Iris pigment epithelial cell (primary cell): ENCODE measurements at places on chromosomes 12 and 14.
A peak's percentile ranks its signal among the peaks of the same experiment; 100 is the strongest.

- DNase-seq, result no peak
These were observed 57.0 kb downstream of the BBS10 start for GRCh38 chr12:76290963-76291859.

DNA sequence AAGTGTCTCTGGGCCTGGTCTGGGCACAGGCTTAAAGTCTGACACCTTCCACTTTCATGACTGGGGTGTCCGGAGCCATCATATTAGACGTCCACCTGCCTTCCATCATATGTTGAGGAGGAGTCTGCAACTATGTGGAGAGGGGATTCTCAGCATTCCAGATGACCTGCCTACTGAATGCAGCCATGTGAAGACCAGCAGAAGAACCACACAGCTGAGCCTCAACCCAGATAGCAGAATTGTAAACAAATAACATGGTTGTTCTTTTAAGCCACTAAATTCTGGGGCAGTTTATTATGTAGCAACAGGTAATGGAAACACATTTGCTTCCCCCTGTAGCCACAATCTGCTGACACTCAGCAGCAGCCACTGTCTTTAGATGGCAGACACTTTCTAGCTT, 4.0 kb upstream of the SLC15A4 start:
- DNase-seq, result no peak

- peak; percentile 68 for DNase-seq
These were observed 173.2 kb downstream of the SLC35F4 start for GRCh38 chr14:57692671-57693070.

DNA sequence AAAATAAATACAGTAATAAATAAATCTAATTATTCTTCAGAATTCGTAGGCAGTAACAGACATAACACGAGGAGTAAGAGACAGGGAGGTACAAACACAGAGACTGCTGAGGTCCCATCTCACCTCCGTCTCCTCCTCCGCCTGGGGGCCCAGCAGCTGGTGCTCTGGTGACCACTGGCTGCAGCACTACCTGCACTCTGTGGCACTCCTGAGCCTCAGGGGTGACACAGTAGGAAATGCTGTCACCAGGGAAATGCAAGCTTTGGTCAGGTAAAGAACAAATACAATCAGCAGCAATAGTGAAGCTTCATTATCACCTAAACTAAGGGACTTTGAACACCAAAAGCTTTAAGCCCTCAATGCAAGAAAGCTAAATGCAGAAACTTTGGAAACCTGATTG, 19.6 kb downstream of the GSTZ1 start:
- no peak for DNase-seq

DNA sequence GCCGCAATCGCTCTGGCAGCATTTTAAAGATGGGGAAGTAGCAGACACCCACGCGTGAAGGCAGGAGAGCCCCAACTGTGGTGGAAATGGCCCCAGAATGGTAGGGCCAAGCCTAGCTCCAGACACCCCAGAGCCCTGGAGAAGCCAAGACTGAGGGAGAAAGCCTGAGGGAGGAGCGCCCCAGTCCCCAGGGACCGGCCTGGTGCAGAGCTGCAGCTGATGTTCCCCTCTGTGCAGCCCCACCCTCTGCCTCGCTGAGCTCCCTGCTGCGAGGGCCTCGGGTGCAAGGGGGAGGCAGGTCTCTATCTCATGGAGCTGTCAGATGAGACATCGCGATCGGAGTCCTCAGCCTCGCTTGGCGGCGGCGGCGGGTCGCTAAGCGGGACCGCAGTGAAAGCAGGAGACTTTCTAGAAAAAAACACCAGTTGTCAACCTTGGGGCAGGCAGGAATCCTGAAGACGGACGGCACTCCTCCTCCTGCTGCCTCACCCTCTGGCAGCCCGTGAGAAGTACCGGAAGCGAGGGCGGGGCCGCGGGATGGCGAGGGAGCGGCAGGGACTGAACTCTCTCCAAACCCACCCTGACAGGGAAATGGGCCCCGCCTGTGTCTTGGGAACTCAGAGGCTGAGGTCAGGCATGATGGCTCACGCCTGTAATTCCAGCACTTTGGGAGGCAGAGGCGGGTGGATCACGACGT, 6.0 kb downstream of the GAPDH start:
- peak; percentile 89 for DNase-seq

GRCh38 chr12:34343345-34343744, 321.0 kb downstream of the ALG10 start:
- DNase-seq, result no peak

DNA sequence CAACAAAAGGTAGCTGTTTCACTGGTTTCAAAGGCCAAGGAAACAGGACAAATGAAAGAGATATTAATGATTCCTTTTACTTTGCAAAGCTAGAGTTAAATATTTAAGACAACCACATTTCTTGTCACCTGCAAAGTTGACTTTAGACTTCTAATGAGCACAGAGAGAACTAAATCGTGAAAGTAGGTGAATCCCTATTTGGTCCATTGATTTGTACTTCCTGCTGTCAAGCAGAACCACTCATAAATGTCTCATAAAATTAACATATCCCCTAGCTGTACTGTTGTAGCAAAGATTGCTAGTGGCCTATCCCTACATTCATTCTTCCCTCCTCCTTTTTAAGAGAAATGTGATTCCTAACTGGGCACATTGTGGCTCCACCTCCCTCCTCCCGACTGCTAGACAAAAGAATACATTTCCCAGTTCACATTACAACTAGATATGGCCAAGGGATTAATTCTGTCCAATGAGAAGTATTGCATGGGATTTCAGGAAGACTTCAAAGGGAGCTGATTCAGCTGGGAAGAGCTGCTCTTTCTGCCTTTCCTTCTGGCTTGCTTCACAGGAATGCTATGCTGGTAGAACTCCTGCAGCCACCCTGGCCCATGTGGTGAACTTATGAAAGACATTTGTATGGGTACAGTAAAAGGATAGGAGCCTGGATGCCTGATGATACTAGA, 227.5 kb upstream of the ABCD2 start:
- peak; percentile 26 for DNase-seq

GRCh38 chr12:111574797-111575443, 24.2 kb downstream of the ATXN2 start:
- DNase-seq, result no peak

- DNase-seq, result peak; percentile 14
These were observed 104.2 kb upstream of the ABCD2 start for GRCh38 chr12:39723831-39724230.

GRCh38 chr12:92573104-92573503, 129.7 kb upstream of the PLEKHG7 start:
- no peak for DNase-seq
